ENCODE measurements at places on chromosomes 6 and 20.

DNA sequence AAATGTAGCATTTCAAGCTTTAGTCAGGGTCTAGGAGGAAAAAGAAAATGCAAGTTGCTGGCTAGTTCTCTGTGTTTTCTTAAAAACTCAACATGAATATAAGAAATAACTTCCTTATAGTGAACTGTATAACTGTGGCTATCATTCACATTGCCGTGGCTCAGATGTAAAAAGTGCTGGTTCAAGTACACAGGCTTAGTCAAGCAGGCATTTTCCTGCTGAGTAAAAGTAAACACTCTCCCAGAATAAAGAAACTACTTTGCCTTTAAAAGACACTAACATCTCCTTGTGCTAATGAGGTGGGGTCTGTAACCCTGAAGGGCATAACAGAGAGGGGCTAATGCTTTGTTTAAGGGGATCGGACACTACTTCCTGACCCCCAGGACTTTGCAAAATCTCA, 3.3 kb downstream of the ATP5F1E start:
- DNase-seq: no peak

GRCh38 chr6:7424967-7425807, 35.6 kb downstream of the RIOK1 start:
- DNase-seq: no peak

DNA sequence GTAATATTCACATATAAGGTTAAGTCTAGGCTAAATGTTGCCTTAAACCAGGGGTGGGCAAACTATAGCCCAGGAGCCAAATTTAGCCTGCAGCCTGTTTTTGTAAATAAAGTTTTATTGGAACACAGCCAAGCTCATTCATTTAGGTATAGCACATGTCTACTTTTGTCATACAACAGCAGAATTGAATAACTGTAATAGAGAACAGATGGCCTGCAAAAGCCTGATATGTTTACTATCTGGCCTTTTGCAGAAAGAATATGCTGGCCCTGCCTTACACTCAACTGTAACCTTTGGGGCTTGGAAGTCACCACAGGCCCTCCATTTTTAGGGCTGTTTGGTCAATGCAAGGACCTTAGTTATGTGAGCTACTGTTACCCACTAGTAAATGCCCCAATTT, 17.7 kb upstream of the BCLAF1 start:
- DNase-seq: no peak

DNA sequence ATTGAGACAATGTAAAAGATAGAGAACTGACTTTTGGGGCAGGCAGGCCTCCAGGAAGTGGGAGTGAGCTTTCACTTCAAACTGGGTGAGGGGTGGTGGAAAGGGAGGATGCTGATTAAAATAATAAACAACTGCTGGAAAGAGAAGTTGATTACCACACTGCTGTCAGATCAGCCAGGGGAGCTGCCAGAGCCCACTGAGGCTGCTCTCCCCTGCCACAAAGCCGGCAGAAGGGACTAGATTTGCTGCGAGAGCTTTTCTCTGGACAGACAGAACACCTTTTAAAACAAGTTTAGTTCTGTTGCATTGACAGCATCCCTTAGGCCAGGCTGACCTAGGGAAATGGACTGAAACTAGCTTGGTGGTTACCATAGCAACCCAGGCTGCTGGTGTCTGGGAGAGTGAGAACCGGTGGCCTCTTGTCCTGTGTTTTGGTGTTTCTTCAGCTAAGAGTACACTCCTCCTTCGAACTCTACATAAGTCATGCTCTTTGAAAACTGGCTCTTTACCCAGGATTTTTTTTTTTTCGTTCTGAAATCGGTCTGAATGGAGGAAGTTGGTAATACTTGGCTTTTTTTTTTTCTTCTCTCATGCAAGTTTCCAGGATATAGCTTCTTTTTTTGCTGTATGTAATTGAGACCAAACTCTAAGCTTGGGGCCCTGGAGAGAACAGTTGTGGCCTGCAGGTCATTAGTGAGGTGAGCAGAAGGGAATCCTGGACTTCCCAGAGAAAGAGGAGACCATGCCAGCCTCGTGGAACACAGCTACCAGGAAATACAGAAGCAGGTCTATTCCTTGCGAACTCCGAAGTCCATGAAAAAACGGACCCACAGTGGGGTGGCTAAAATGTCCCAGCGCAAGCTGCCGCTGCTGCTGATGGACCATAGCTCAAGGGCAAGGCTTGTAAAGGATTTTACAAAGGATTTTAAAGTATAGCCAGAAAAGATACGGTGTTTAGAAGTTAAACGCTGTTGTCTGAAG, 374.4 kb downstream of the UTRN start:
- DNase-seq: peak; percentile 51

DNA sequence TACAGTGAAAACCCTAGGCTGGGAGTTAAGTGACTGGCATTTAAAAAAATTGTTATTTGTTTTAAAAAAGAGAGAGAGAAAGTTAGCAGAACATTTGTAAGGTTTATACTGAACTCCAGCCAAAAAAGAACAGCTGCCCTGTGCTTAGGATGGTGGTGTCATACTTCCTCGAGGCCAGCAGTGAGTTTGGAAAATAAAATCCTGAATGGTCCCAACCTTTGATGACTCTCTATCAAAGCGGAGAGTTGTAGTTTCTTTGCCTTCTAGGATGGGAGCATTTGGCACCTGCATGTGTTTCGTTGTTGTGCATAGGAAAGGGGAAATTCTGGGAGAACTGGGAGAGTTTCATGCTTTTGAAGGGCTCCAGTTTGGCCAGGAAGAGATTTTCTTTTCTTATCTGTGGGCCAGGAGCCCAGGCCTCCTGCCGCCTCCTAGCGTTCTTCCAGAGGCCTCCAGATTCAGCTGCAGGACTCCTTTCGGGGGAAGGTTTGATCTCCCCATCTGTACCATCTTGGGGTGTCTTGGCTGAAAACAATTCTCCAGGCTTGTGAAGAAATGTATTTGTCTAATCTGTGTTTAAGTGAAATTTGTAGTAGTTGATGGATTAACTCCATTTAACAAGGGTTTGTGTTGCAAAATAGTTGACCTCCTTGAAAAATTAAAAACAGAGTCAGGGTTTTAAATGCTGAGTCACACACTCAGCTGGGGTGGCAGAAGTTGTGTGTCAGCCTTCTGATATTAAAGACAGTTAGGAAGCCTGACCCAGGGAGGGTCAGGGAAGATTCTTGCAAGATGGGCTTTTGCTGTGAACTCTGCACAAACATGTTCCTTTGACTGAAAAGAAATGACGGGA, 63.4 kb downstream of the TXNDC5 start:
- DNase-seq: no peak

- no peak for DNase-seq
Measured at GRCh38 chr6:57097596-57097995, 7.6 kb downstream of the ZNF451 start.
